ENCODE measurements at places on chromosomes 11 and 22.

GRCh38 chr11:6567371-6567745 is 36.1 kb downstream of the RRP8 start:
- no peak for DNase-seq

DNA sequence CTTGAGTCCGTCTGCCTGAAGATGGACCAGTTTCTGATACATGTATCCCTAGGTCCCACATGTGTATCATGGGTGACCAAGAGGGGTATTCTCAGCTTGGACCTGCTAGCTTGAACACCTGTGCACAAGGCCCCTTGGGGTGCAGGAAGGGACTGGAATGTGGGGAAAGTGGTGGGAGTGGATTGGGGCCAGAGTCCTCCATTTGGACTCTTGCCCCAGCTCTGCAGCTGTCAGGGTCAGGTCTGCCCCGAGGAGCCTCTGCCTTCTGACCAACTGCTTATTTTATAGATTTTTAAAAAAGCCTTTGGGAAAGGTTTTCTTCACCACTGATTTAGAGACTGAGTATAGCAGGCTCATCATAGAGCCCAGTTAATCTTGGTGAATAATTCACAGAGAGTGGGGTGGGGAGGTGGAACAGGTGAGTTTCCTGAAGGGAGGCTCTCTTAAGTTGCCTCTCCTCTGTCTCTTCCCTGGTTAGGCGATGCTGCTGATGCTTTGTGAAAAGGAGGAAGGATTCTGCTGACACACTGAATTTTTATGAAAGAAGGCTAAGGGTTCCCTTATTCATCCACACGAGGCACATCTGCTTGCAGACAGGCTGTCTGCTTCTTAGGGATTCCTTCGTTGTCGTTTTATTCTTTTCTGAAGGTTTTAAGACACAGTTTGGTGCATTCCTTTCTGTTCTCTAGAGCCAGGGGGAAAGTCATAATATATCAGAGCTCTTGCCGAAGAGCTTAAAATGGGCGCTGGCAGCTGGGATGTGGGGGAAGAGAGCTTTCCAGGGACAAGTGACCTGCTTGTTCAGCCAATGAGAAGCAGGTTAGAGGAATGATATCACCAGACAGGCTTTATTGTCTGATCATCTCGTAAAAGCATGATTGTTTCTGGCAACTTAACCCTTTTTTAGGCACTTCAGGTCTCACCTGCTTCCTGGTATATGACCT is 19.9 kb downstream of the TRIM44 start:
- DNase-seq = no peak

- DNase-seq = no peak
These were observed 37.0 kb upstream of the MUC5AC start for GRCh38 chr11:1120532-1121330.

- DNase-seq = no peak
These were observed 16.7 kb upstream of the OR9Q1 start for GRCh38 chr11:58006940-58007339.

GRCh38 chr11:20873054-20873453 is 203.7 kb downstream of the NELL1 start:
- no peak for DNase-seq

DNA sequence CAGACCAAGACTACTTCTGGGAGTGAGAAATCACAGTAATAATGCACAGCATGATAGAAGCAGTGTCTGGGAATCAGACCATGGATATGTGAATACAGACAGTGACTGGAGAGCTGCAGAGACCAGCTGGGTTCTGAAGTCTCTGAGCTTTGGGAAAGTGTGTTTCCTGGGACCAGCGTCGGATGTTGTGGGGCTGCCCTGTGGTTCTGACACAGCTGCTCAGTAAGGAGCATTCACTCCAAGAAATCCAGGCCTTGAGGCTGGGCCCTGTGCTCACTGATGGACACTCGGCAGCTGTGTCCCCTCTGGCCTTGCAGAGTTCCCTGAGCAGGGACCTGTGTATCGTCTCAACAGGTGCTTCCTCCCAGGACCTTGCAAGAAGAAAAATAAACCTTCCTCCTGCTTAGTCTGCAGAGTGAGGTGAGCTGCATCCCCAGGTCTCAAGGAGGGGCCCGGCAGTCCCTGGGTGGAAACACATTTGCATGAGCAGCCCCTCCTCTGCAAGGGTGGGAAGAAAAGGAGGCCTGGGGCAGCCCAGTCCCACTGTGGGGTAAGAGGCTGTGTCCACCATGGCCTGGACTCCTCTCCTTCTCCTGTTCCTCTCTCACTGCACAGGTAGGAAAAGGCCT is 107.9 kb downstream of the VPREB1 start:
- no peak for DNase-seq

DNA sequence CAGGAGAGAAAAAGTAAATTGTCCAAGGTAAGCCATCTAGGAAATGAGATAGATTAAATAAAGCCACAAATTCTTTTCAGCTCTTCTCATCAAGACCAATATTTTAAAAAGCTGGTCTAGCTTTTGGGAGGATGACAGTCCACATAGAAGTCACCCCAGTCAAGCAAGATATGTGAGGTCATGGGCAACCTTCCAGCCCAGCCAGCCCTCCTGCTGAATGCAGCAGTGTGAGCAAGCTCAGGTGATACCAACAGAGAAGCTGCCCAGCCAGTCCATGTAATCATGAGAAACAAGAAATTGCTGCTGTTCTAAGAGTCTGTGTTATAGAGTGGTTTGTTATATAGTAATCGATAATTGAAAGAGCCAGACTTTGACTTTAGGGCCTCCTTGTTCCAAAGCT is 28.7 kb downstream of the KCNE3 start:
- DNase-seq = no peak

- no peak for DNase-seq
These were observed 19.7 kb downstream of the OR51E2 start for GRCh38 chr11:4677948-4678347.

GRCh38 chr22:49999063-49999945 is 13.3 kb downstream of the IL17REL start:
- no peak for DNase-seq

DNA sequence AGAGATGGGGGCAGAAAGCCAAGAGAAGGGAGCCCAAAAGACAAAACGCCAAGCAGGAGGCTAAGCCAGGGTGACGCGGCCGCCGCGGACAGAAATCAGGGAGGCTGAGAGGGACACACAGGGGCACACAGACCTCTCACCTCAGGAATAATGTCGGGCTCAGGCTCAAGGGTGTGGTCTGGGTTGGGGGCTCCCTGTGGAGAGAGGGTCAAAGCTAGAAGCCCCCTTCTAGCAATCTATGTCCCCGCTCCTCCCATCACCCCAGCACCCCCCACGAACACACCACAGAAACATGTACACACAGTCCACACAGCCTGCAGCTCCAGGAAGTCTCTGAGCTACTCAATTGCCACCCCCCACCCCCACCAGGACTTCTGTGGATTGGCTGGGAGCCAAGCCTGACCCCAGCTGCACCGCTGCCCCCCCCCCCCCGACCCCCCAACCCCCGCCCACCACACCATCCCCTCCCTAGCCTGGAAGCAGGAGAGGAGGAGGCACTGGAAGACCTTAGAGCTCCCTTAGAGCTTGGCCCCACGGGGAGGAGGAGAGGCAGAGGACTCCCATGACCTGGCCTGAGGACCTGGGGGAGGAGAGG is 6.9 kb downstream of the BCL9L start:
- DNase-seq = no peak

- DNase-seq = no peak
These were observed 48.8 kb upstream of the LARGE1 start for GRCh38 chr22:33969045-33969444.

GRCh38 chr11:65320386-65321075 is 5.9 kb downstream of the CDC42EP2 start:
- no peak for DNase-seq

GRCh38 chr22:50281384-50281760 is 11.2 kb upstream of the MAPK11 start:
- no peak for DNase-seq

- DNase-seq = no peak
These were observed 50.7 kb downstream of the SYN3 start for GRCh38 chr22:33007485-33007884.

- DNase-seq = no peak
These were observed 1.8 kb upstream of the APOL3 start for GRCh38 chr22:36162127-36163034.

- no peak for DNase-seq
These were observed 63.5 kb downstream of the LUZP2 start for GRCh38 chr11:24560324-24560723.

- no peak for DNase-seq
These were observed 261.3 kb upstream of the LRRC4C start for GRCh38 chr11:41720761-41721160.

DNA sequence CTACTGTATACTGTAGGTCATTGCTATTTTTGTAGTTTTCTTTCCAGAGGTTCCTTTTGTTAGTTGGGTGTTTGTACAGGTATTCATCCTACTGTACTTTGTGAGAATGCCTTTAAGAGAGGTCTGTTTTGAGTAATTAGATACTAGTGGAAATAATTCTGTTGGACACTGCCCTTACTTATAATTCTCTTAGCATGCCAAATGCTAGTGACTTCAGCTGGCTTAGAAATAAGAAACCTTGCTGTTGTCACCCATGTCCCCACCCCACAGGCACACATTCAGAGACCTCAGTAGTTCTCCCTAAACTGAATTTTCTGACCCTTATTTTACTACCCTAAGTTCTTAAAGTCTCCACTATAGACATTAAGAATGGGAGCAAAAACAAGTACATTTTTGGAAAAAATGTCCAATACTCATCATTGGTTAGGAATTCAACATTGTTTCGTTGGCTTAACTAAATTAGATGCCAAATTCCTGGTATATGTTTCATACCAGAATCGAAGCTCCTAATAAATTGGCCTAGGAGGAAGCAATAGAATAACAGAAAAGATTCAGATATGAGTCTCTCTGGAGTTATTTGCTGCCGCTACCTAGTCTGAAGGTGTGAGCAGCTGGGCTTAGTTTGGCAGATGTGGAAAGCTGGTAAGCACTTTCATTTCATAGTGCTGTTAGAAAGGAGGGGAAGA is 28.4 kb downstream of the ZNF143 start:
- no peak for DNase-seq

DNA sequence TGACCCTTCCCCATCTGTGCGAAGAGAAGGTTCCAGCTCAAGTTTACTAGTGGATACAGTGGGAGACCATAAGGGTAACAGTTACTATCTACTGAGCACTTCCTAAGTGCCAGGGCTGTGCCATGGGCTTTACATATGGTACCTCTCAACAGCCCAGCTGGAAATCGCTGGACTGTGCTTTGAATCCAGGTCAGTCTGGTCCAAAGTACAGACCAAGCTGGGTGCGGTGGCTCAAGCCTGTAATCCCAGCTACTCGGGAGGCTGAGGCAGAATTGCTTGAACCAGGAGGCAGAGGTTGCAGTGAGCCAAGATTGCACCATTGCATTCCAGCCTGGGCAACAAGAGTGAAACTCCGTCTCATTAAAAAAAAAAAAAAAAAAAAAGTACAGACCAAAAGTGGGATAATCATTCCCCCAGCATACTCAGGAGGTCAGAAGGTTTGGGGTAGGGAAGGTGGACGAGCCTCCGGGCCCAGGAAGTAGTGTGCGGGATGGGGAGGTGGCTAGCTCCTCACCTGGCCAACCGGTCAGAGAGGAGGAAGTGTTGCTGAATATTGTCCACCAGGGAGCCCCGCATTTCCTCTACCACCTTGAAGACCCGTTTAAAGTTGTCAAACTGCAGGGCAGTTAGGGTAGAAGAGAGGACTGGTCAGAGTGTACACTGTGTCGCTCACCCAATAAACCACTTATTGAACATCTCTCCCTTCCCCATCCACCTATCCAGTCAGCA is 2.3 kb downstream of the FIBP start:
- no peak for DNase-seq

DNA sequence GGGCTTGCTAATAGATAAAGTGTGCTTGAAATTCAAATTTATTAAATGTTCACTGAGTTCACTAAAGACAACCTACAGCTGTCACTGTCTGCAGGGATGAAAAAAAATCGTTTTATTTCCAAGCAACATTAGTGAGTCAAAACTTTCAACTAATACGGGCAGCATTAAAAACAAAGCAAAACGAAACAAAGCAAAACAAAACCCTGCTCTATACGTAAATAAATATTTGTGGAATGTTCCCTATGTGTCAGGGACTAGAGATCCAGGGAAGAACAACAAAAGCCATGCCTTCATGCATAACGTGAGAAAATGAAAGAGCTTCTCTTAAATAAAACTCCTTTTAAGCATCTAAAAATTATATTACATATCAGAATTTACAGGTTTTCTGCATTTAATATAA is 553 bp downstream of the NAALAD2 start:
- no peak for DNase-seq

GRCh38 chr11:688681-689080 is 6.3 kb downstream of the DEAF1 start:
- DNase-seq = no peak

GRCh38 chr11:43934601-43935423 is 7.6 kb upstream of the C11orf96 start:
- no peak for DNase-seq

DNA sequence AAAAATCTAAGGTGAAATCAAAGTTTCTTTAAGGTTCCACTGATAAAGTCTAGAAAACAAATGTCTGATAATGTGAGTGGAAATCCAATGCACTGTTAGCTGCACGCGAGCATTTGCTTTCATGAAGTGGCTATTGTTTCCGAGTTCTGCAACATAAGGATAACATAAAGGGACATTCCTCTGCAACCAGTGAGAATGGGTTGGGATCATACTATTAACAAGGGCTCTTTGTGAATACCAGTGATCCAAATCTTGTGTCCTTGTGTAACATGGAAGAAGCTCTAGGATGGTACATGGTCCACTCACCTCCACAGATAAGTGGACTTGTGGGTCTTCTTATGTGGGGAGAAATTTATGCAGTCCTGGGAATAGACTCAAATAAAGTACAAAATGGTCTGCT is 24.6 kb downstream of the APIP start:
- DNase-seq = no peak

GRCh38 chr11:37630866-37631265 is 1032.8 kb upstream of the RAG2 start:
- no peak for DNase-seq

GRCh38 chr11:27329867-27330632 is 33.0 kb downstream of the CCDC34 start:
- no peak for DNase-seq

DNA sequence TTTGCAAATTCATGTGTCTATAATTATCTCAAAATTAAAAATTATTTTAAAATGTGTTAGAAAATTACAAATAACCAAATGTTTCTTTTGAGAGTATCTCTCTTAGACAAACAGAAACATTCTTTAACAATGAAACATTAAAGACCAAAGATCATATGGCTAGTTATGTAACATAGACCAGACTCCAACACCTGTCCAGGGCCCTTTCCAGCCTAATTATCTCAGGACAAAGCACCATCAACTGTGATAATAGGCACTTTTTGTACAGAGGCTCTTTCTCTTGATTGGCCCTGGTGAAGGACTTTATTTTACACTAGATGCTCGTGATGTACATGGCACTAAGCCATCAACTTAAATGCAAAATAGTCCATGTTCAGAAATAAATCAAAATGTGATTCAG is 5.0 kb upstream of the PLEKHA7 start:
- DNase-seq = no peak

DNA sequence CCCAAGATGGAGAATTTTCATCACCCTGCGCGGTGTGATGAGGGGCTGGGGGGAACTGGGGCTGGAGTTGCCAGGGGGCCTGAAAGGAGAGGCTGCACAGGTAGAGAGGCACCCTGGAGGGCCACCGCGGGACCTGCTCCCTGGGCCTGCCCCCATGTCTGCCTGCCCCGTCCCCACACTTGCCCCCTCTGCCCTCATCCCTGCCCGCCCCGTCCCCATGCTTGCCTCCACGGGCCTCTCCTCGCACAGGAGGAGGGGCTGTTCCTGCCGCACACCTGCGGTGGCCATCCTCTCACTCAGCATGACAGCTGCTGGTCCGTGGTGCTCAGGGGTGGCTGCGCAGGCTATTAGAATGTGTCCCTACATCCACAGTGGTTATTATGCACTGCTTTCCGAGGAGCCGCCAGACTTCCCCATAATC is 43.5 kb downstream of the LINC01488 start:
- no peak for DNase-seq

- DNase-seq = no peak
These were observed 2.5 kb upstream of the SMARCB1 start for GRCh38 chr22:23784215-23784732.
